Small intestine (tissue), 16 donors: ENCODE measurements at places on chromosomes 7 and 10. TPM values are rescaled to one million over a fixed set of nuclear protein-coding genes. Genes with fewer than 3 reads are reported as not detected.

The IL15RA gene
- 15.9 TPM for polyA plus RNA-seq

The TMEM225B gene
- 0.93 TPM for polyA plus RNA-seq

The TFEC gene
- polyA plus RNA-seq: 2.9 TPM

The SEC31B gene
- 11.7 TPM for polyA plus RNA-seq

The FLNC gene
- polyA plus RNA-seq: 13.0 TPM

The ZNF488 gene
- 5.9 TPM for polyA plus RNA-seq

The STEAP1B gene
- polyA plus RNA-seq: not detected

The TUBAL3 gene
- polyA plus RNA-seq: 69.4 TPM

The GRK5 gene
- polyA plus RNA-seq: 50.5 TPM

The RSPH10B2 gene
- polyA plus RNA-seq: 0.06 TPM

The CCDC186 gene
- polyA plus RNA-seq: 13.0 TPM

The KCNIP2 gene
- polyA plus RNA-seq: 14.9 TPM

The C10orf53 gene
- not detected for polyA plus RNA-seq

The ERVW-1 gene
- not detected for polyA plus RNA-seq

The TBXAS1 gene
- 6.2 TPM for polyA plus RNA-seq

The ADCY1 gene
- polyA plus RNA-seq: 0.88 TPM

The KEL gene
- polyA plus RNA-seq: 6.6 TPM

The CALHM3 gene
- polyA plus RNA-seq: 0.13 TPM

The SH3PXD2A gene
- 8.4 TPM for polyA plus RNA-seq
